ENCODE measurements at places on chromosomes 16 and 17.

DNA sequence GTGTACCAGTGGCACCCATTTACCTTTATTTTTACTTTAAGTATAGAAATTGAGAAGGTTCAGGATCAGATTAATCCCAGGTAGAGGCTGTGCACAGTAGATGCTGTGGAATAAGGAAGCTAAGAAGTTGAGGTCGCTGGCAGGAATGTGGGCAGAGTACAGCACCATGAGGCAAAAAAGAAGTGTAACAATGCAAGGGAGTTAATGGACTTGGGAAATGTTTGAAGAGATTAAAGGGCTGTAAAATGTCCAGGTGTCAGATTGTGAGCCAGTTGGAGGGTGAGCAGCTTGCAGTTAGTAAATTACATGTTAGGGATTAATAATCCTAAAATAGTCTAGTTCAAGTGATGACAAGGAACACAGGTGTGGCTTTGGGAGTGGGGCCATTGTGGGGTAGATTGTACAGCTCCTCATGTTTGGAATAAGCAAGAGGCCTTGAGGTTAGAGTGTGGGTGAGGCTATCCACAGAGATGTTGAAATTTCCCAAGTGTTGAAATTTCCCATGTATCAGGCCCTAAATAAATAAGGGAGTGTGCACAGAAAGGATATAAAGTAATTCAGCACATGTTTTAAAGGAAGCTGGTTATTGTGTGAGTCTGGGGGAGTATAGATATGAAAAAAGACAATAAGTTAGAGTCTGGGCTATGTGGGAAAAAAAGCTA lies 21.5 kb downstream of the TAT start:
- no peak for DNase-seq

GRCh38 chr17:35361027-35361426 lies 12.4 kb downstream of the SLFN11 start:
- DNase-seq = peak; percentile 12

GRCh38 chr17:73841431-73842060 lies 197.3 kb upstream of the SDK2 start:
- no peak for DNase-seq

- no peak for DNase-seq
These were observed 232.4 kb downstream of the CBLN1 start for GRCh38 chr16:49049191-49049590.

GRCh38 chr17:64472564-64472963 lies 23.6 kb downstream of the MILR1 start:
- DNase-seq = no peak

DNA sequence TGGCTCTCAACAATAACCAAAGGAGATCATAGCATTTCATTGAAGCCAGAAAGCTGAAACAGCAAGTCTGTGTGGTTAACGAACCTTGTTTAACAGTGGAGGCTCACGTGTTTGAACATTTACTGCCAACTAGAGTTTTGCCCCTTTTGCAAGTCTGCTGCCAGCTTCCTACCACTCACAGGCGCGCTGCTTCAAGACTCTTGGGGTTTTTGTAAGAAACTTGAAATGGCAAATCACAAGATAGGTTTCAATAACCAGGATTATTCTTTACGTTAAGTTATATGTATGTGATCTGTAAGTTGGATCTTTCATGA lies 1.2 kb downstream of the SNTB2 start:
- peak; percentile 56 for DNase-seq

GRCh38 chr16:75250089-75250808 lies 1.2 kb downstream of the BCAR1 start:
- DNase-seq = no peak

DNA sequence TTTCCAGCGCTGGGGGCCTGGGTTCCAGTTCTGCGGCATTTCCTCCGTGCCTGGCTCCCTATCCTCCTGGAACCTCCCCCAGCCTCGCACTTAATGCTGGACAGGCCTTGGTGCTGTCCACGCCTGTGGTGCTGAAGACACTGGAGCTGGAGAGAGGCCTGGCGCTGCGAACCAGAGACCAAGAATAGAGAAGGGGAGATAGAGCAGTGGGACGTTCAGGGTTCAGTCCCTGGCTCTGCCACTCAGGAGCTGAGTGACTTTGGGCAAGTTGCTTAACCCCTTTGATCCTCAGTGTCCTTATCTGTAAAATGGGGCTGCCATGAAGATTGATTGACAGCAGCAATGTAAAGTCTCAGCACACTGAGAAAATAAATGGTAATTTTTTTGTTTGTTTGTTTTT lies 11.9 kb downstream of the SBK1 start:
- DNase-seq = no peak

GRCh38 chr17:44865231-44865660 lies 17.6 kb downstream of the HIGD1B start:
- peak; percentile 57 for DNase-seq

GRCh38 chr16:57781741-57782606 lies 20.3 kb downstream of the KIFC3 start:
- DNase-seq = peak; percentile 37

GRCh38 chr16:9297437-9298113 lies 206.1 kb downstream of the HAPSTR1 start:
- no peak for DNase-seq
